GM23338 (cell line): ENCODE measurements at places on chromosomes 6 and 20. TPM values are rescaled to one million over a fixed set of nuclear protein-coding genes. Genes with fewer than 3 reads are reported as not detected.

STX11 gene
- 0.37 and 0.52 TPM in 2 replicates for polyA plus RNA-seq

CLIC1 gene
- 269 and 296 TPM in 2 replicates for polyA plus RNA-seq

OR2B6 gene
- polyA plus RNA-seq, result 0.45 TPM in 1 of 2 replicates, not detected in the other

ALDH5A1 gene
- 2.7 and 3.1 TPM in 2 replicates for polyA plus RNA-seq

BNIP5 gene
- not detected in 2 replicates for polyA plus RNA-seq

ECT2L gene
- 0.14 and 0.15 TPM in 2 replicates for polyA plus RNA-seq
